ENCODE measurements at places on chromosomes 13 and 19.
A peak's percentile ranks its signal among the peaks of the same experiment; 100 is the strongest.

GRCh38 chr13:98945863-98946605, 31.8 kb downstream of the DOCK9 start:
- DNase-seq = no peak

DNA sequence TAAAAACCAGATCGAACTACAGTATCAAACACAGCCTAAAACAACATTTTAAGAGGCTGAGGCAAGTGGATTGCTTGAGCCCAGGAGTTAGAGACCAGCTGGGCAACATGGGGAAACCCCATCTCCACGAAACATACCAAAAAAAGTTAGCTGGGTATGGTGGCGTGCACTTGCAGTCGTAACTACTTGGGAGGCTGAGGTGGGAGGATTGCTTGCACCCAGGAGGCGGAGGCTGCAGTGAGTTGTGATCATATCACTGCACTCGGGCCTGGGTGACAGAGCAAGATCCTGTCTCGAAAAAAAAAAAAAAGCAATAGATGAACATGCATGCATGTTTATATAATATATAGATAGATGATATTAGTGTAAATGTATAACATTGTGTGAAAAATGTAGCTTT, 5.2 kb upstream of the MRPS31 start:
- peak; percentile 5 for DNase-seq

DNA sequence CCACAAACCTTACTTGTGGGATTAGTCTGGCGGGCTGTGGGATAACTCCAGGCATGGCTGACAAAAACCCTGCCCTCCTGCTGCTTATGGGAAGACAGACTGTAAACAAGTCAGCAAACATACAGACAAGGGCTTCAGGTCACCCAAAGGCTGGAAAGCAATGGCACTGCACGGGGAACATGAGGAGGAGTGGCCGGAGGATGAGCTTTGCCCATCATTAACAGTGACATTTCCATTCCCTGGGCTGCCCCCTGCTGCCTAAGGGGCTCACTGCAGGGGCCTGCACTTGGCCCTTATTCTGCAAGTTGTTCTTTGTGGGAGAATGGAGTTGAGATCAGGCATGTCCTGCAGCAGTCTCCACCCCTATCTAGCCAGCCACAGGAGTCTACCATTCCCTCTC, 91.3 kb downstream of the UQCRFS1 start:
- DNase-seq = no peak

DNA sequence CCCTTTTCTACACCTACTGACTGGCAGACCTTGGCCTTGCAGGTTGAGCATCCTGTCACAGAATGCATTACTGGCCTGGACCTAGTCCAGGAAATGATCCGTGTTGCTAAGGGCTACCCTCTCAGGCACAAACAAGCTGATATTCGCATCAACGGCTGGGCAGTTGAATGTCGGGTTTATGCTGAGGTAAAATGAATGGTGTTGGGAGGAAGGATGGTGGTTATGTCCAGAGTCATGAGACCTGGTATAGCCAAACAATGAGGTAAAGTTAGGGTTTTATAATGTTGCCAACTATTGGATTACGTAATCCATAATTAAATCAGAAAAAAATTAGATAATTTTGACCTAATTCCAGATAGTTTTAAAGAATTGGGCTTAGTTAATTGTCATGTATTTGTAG, 212.5 kb downstream of the PCCA start:
- DNase-seq = no peak

- peak; percentile 62 for DNase-seq
Measured at GRCh38 chr19:4815426-4816201, 15.9 kb downstream of the TICAM1 start.

DNA sequence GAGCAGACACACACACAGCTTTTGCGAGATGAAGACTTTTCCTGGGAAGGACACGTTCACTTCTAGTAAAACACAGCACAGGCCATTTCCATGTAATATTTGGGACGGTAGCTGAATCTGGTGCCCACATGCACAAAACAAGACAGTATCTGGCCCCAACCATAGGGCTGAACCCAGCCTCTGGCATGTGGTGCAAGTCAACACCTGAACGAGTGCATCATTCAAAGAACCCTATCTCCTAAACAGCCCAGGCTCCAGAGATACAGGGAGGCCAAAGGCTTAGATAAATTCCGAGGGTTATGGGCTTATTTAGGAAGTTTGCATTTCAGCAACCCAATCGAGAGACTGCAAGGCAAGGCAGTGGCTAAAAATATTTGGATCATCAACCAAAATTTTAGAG, 2.7 kb upstream of the TFDP1 start:
- no peak for DNase-seq

DNA sequence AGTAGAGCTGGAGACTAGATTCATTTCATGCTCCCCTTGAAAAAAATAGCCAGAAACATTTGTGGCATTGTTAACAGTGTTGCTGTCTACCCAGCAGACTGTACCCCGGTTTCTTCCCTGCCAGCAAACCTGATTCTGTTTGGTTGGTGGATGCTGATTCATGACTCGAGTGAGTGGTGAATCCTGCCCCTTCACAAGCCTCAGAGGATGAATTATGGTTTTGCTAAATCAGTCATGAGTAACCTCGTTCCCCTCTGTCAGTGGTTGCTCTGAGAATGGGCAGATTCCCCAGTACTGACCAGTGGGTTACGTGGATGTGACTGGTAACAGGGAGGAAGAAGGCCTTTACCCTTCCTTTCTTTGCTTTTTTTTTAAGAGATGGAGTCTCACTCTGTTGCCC, 10.1 kb downstream of the NLRP12 start:
- no peak for DNase-seq
